ENCODE measurements at places on chromosomes 13 and 19. TPM values are rescaled to one million over a fixed set of nuclear protein-coding genes. Genes with fewer than 3 reads are reported as not detected.

The NR2F6 gene
- 54.0 TPM for total RNA-seq

The ELSPBP1 gene
- total RNA-seq = not detected

DNA sequence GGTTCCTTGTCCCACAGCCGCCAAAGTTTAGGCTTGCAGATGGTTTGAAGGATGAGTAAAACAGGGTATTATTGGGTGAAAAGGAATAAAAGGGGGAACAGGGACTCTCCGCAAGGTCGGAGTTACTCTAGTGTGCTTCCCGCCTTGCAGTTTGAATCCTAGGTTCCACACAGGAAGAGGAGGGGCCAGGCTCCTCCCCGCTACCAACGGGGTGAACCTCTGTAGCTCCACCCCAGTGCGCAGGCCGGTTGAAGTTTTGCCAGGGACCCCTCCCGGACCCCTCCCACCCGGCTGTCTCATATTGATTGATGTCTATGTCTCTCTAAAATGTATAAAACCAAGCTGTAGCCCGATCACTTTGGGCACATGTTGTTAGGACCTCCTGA lies 11.6 kb upstream of the GTF2F2 start:
- no peak for DNase-seq

GRCh38 chr13:111201304-111201940 lies 86.3 kb downstream of the ARHGEF7 start:
- DNase-seq = no peak

DNA sequence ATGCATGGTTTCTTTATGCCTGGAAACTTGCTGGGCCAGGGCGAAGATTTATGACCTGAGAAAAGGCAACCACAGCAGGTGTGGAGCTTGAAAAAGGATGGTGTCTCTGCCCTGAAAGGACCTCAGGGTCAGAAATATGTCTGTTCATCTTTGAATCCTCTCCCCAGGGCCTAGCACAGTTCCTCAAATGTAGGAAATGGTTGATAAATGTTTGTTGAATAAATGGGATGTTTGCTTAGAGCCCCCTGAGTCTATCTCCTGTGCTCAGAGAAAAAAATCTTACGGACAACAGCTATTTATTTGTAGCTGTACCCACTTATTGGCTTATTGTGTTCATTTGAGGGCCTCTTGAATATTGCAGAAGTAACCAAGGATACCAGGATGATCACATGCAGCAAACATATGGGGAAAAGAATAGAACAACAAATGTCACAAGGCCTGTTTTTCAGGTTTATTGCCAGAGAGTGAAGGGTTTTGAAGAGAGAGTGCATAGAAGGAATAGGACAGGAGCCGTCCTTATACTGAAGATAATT lies 114.5 kb downstream of the KLF5 start:
- DNase-seq = no peak

- DNase-seq = no peak
Measured at GRCh38 chr13:57437587-57437986, 194.0 kb upstream of the PCDH17 start.

GRCh38 chr13:40974460-40975407 lies 44.4 kb downstream of the ELF1 start:
- DNase-seq = peak; percentile 44

- no peak for DNase-seq
Measured at GRCh38 chr13:41864658-41865057, 96.3 kb downstream of the VWA8 start.

- DNase-seq = no peak
Measured at GRCh38 chr19:15432018-15432494, 13.3 kb upstream of the AKAP8L start.
